ENCODE measurements at places on chromosomes 5 and 9. TPM values are rescaled to one million over a fixed set of nuclear protein-coding genes. Genes with fewer than 3 reads are reported as not detected.

DNA sequence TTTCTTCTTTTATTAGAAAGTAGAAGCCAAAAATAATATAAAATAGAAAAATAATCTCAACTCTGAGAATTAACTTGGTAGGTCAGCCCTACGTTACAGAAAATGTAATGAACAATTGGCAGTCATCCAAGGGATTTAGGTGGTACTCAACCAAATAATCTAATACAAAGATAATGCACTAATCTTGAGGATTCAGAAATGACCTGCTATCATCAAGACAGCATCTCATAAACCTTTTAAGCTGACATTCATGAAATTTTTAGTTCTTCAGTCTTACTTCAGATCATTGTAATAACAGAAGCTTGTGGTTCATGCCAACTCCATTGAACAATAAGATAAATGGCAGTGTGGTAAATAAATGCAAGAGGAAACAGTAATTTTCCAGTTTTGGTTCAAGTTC is 1058.0 kb downstream of the MAT2B start:
- DNase-seq = no peak

The ZNF618 gene
- 22.1 TPM for total RNA-seq

DNA sequence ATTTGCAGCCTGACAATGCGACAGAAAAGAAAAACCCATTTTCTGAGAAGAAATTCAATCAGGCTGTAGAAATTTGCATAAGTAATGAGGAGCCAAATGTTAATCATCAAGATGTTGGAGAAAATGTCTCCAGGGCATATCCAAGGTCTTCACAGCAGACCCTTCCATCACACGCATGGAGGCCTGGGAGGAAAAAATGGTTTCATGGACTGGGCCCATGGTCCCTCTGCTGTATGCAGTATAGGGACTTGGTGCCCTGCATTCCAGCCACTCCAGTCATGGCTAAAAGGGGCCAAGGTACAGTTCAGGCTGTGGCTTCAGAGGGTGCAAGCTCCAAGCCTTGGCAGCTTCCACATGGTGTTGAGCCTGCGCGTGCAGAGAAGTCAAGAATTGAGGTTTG is 73.3 kb downstream of the CCDC192 start:
- no peak for DNase-seq

DNA sequence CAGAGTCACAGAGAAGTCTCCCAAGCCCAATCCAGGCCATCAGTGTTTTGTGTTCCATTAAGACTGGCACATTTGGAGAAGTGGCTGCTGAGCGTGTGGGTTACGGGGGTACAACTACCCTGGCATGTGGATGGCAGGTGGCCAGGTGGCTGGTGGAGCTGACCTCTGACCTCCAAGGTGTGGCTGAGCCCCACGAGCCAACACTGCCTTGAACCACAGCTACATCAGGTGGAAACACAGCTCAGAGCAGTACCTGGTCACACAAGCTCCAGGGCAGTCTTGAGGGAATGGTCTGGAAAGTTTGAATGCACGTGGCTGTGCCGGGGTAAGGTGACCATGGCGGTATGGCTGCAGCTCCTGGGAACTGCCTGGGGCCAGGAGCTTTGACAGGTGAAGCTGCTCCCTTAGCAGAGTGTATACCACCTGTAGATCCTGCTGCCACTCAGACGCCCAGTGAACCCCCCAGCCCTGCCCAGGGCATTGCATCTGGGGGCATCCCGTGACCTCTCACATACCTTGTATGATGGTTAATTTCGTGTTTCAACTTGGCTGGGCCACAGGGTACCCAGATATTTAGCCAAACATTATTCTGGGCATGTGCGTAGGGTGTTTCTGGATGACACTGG is 207.9 kb downstream of the GADD45G start:
- no peak for DNase-seq

DNA sequence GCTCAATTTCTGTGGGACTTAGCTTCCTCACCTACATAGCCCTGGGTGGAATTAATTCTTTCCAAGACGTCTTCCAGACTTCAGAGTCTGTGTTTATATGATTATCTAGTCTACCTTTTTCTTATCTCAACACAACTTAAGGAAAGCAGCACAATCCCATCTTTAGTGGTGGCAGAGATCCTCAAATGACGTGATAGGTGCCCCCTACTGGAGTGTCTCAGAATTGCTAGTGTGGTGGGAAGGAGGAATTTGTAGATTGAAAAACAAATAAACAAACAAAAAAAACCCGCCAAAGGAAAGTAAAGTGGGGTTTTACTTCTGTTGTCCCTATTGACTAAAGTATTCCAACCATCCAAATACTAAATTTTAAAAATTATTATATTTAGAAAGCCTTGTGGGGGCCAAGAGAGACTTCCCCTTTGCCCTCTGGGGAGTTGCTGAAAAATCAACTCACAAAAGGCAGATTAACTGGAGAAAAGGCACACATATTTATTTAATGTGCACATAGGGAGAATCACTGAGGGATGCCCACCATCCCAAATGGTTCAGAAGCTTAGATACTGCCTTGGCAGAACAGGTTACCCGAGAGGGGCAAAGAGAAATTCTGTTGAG is 283.3 kb downstream of the TMEM167A start:
- peak; percentile 78 for DNase-seq

GRCh38 chr9:82031538-82032280 is 43.1 kb downstream of the SPATA31D1 start:
- DNase-seq = no peak

DNA sequence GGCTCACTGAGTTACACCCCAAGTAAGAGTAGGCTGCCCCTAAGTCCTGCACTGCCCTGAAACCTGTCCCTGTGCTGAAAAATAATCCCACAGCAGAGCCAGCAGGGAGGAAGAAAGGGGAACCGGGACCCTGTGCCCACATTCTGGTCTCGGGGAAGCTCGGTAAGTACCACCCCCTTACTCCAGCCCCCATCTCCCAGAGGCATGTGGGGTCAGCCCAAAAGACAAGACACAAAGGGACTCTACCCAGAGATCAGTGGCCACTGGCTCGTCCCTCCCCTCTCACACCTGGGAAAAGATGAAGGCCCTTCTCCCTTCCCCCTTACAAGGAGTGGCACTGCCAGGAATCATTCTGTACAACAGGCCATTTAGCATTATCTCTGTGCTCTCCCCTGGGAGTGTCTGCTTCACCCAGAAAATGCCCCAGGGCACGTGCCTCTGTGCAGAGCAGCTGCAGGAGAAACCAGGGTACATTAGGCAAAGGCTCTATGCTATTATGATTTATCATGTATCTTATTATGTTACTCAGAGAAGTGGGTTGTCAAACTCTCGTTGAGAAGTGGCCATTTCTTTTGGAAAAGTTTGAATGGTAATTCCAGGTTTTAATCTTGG is 71.3 kb downstream of the NDFIP1 start:
- DNase-seq = no peak

GRCh38 chr9:22052376-22052945 is 43.4 kb upstream of the CDKN2B start:
- DNase-seq = no peak

The PROB1 gene
- 2.7 TPM for total RNA-seq

GRCh38 chr5:124859556-124860290 is 113.3 kb upstream of the ZNF608 start:
- no peak for DNase-seq

The CDC20B gene
- total RNA-seq = not detected

DNA sequence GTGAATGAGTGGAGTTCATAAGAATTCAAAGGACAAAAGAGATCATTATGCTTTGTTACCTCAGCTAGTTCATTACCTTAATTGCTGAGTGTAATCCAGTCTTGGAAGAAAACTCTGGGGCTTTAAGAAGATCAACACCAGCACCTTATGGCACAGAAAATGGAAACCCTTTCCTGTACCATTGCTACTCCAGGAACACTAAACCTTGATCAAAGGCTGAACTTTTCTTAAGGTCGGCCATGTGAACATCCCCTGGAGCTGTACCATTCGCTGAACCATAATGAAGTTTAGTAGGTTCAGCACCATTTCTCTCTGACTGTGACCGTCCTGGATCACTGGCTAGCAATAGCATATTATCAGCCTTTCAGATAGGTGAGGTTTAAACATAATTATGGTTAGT is 97.4 kb downstream of the PBX3 start:
- no peak for DNase-seq

GRCh38 chr5:64767959-64768357 is 533 bp downstream of the SREK1IP1 start:
- DNase-seq = peak; percentile 57

The UCK1 gene
- 34.6 TPM for total RNA-seq

DNA sequence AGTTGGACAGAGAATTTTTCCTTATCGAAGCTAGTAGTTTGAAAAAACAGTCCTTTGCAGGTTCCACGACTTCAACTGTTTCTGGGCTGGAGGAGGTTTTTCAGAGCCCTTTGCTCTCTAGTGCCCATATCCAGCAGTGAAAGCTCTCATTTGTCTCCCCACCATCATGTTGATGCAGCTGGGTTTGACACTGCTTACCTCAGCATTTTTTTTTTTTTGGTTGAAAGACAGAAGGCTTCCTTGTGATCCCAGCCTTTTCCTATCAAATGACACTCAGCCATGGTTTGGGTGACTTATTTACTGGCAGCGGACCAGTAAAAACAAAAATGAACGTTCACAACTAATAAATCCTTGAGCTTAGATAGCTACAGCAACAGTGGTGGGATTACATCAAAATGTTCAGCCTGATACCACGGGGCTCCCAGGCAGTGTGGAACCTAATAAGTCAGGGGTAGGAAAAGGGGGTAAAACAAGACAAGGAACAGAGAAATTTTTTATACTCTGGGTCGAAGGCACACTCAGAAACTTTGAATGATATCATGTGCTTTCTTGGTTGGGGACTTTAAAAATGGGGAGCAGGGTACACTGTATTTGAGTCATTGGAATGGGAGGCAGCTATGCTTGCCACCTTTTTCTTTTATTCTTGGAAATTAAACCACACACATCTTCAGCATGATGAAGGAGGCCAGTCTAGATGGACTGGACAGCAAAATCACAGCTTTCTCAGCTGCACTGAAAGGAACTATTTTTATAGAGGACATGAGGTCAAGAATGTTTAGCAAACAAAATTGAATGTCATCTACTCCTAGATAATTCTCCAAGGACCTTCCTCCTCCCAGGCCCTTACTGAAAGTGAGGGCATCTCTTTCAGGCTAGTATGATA is 308.9 kb upstream of the MPDZ start:
- DNase-seq = no peak

GRCh38 chr5:95886340-95887044 is 64.0 kb upstream of the GLRX start:
- DNase-seq = no peak

DNA sequence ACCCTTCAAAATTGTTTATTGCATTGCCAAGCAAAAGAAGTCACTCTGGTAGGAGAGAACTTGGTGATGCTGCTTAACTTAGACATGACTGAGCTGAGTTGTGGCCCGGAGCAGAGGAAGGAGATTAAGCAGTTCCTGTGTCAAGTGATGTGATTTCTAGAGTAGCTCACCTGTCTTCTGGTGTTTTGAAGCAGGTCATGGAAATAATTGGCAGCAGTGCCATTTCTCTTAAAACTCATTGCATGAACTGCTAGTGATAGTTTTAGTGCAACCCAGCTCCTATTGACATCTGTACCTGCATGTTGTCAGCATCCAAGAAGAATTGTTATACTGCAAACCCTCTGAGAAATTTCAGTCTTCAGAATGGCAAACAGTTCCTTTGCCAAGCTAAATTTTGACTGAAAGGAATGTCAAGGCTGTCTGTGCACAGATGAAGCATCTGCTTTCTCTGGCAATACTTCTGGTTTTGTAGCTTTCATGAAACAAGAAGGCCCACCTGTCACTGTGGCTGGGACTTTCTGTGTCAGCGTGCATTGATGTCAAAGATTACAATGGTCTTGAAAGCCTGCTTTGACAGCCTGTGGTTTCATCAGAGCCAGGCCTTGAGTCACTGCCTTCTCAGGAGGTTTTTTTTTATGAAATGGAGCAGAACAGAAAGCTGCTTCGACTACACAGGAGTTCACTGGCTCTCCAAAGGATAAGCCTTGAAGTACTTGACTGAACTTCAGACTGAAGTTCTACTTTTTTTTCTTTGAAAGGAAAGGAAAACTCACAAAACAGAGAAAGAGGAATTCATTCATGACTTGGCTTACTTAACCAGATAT is 90.6 kb downstream of the RALGPS1 start:
- no peak for DNase-seq

The PSD2 gene
- total RNA-seq = 0.10 TPM

DNA sequence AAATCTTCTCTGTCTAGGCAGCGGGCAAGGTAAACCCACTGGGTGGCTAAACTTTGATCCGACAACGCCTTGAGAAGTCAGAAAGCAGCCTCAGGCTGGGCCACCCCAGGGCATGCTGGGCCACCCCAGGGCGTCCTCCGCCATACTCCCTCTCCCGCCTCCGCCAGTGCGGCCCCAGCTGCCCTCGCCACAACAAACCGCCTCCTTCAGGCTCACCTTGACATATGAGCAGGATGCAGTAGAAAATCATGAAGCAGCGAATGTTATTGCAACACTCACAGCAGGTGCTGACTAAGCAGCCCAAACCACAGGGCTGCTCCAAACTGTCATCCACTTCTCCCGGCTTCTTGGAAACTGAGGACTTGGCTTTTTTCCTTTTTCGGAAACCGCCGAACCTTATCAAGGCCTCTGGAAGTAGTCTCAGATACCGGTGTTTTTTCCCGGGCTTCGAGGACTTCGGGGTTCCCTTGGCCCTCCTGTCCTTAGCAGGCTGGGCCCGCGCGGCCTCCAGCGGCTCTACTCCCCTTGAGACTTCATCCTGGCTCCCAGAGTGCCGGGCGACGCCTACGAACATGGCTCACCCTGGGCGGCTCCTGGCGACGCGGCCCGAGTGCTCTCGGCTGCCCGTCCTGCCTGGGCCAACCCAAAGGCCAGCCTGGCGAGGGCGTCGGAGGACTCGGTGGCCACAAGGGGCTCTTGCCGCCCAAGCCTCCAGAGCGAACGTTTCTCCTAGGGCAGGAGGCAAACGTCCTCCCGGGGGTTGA is at the start of gene SLCO6A1:
Gene SLCO6A1, minus strand, starts transcription at position 731 of the 764 bp plus-strand sequence. Its CDS starts 157 bp downstream, at position 574.
- peak; percentile 34 for DNase-seq

- DNase-seq = peak; percentile 55
Measured at GRCh38 chr5:93899026-93899600, 157.7 kb upstream of the POU5F2 start.

GRCh38 chr5:17302604-17303003 is 85.2 kb downstream of the BASP1 start:
- DNase-seq = no peak

GRCh38 chr5:180787711-180788431 is 14.7 kb downstream of the MGAT1 start:
- DNase-seq = no peak
